A673 (cell line): ENCODE measurements at places on chromosomes 5 and 9.

- DNase-seq, result no peak
Measured at GRCh38 chr5:66854416-66854815, 258.2 kb downstream of the MAST4 start.

DNA sequence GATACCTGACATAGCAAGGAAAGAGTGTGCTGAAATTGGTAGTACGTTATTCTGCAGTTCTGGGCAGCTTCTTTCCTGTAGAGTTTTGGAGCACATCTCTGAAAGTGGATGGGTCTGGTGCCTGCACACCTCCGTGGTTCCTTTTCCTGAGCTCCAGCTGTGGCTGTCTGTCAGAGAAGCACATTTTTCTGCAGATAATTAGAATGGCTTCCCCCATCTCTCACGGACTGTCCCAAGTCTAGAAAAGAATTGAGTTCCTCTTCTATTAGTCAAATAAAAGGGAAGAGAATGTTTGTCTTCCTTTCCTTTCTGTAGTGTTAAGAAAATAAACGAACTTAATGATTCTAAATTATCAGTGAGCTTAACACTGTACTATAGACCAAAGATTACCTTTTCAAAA, 55.7 kb downstream of the VCAN start:
- no peak for DNase-seq

- DNase-seq, result no peak
Measured at GRCh38 chr5:1519631-1520210, 4.0 kb downstream of the LPCAT1 start.

DNA sequence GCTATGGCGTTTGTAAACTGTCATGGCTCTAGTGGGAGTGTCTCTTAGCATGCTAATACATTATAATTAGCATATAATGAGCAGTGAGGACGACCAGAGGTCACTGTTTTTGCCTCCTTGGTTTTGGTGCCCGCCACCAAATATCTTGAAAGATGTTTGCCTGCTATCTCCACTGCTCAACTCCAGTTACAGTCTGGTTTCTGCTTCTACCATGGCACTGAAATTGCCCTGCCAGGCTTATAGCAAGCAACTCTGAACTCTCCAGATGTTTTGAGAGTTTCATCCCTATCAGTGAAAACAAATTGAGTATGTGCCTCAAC, 122.1 kb upstream of the SPRY4 start:
- DNase-seq, result no peak

DNA sequence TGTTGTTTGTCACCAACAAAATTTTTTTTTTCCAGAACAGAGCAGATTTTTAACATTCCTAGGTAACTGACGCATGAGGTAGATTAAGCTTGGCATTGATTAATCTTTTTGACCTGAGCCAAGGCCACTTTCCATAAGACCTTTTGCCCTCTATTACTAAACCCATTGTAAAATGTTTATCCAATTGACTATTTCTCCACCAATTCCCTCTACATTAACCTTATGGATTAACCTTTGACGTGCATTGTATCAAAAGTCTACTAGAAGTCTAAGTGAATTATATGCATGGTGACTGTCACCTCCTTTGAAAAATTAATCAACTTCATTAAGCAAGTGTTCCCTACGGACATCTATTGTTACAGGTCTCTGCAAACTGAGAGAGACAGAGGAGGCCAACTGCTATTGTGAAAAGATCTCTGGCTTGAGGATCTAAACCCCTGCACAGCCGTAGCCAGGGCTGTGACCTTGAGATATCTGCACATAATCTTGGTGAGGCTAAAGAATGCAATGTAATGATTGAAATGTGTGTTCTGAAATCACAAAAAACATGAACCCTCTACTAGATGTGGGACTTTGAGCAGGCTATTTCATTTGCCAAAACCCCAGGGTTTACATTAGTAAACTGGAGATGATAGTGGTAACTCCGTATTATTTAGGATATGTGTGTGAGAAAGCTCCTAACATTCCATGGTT, 632.2 kb downstream of the TLR4 start:
- no peak for DNase-seq

DNA sequence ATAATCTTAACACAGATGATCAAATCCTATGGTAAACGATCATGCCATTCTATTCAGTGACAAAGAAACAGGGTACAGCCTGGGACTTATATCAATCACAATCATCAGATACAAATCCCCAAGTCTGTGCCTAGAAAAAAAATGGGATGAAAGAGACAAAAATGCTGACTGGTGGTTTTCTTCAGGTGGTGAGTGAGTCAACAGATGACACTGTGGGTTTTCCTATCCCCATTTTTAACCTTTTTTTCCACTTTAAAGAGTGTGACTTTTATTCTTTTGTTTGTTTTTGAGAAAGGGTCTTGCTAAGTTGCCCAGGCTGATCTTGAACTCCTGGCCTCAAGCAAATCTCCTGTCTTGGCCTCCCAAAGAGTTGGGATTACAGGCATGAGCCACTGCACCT, 3.2 kb downstream of the CIZ1 start:
- no peak for DNase-seq

GRCh38 chr5:171450423-171451331, 31.2 kb downstream of the FGF18 start:
- no peak for DNase-seq

- DNase-seq, result no peak
Measured at GRCh38 chr5:119285070-119285916, 70.5 kb upstream of the TNFAIP8 start.

- DNase-seq, result no peak
Measured at GRCh38 chr9:70573308-70573707, 158.9 kb upstream of the KLF9 start.

GRCh38 chr9:18766989-18767550, 265.9 kb downstream of the SAXO1 start:
- no peak for DNase-seq

DNA sequence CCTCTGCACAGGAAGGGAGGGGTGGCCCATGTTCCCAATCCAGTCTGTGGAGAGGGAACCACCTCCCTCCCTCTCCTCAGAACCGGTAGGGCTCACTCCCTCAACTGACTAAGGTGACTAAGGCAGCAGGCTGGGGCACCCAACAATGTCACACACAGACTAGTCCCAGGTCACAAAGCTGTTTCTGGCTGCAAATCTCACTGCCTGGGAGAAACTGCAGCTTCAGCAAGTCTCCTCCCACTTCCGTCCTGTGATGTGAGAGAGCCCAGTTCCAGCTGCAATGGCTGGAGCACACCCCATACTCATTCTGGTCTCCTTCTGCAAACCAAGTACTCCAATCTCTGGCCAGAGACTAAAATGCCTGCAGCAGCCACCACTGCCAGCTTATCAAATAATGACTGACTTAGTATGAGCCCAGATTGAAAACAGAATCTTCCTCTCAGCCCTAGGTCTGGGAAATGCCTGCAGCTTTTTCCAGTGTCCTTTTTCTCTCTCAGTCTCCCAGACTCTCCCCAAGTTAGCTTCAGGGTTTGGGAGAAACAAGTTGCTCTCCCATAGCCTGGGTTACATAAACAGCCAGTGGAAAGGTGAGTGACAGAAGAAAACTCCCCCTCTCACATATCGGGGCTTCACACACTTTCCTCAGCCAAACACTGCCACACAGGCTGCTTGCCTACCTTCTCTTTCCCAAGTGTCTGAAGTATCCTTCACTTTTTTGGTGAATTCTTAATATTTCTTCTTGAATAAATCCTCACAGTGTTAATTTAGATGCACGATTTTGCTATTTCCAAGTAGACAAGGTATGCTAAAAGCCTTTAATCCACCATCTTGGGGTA, 247.4 kb upstream of the RASA1 start:
- DNase-seq, result peak; percentile 39

DNA sequence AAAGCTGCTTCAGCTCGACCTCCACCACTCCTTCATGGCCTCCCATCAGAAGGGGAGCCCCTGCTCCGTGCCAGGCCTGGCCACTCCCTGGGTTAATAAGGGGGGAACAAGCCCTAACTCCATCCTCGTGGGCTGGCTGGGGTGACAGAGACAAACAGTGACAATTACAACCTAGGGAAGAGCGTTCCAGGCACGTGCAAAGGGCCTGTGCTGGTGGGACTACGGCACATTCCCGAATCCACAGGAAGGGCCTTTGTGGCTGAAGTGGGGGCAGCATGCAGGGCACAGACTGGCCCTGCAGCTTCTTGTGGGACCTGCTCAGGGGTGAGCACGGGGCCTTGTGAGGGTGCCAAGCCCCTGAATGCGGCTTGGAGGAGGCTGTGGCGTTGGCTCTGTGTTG, 157.4 kb downstream of the C9orf50 start:
- DNase-seq, result no peak

DNA sequence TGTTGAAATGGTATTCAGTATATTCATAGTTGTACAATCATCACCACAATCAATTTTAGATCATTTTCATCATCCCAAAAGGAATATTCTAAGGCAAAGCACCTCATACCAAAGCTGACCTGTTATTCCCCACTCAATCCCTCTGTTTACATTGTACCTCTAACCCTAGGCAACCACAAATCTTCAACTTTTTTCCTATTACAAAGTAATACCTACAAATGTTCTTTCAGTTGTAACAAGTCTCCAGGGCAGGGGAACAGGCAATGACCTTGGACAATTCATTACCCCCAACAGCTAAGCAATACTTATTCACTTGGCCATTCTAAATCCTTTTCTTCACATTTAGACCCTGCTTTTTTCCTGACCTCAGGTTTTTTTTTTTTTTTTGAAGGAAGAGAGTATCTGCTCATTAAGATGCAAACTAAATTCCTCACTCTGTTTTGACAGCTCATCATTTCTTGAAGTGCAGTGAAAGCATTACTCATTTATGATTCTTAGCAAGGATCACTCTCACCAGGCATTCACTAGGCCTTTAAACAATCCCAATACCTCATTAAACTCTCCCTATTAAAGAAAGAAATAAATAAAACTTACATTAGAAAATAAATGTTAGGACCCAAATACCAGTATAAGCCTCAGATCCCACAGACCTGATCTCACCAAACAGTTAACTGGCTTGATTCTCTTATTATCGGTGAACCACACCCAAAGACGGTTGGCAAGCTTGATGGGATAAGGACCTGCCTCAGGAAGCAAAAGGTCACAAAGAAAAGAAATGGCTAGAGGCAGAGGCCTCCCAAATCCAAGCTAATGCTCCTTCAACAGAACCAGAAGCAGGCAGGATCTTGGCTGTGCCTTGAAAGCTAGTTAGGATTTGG, 15.3 kb downstream of the MTMR12 start:
- DNase-seq, result no peak

GRCh38 chr5:5235685-5236084, 95.6 kb downstream of the ADAMTS16 start:
- peak; percentile 6 for DNase-seq

DNA sequence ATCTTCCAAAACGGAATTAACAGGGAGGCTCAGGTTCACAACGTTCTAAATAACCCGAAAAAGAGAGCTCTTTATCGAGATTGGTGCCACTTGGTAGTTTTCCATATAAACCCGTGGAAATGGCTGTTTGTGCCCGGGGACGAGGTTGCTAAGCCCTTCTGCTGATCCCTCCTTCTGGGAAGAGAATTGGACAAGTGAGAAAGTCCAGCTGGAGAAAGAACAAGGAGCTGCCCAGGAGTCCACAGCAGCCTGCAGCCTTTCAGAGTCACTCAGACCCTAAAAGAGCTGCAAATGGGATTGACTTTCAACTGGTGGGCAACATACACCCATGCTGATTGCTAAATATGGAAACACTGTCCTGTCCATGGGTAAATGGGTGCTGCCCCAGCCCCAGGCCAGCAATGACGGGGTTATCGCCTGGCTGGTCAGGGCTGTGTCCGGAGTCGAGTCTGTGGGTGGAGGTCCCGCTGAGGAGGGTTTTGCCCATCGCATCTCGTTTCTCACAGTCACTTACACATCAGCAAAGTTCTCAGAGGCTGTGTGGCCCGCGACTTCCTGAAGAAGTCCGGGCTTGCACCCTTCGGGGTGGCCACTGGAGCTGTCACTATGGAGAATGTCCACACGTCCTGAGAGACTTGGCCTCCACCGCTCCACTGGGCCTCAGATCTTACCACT, 40.7 kb upstream of the HSD17B3 start:
- DNase-seq, result no peak

GRCh38 chr9:124781967-124782660, 5.2 kb downstream of the OLFML2A start:
- no peak for DNase-seq

DNA sequence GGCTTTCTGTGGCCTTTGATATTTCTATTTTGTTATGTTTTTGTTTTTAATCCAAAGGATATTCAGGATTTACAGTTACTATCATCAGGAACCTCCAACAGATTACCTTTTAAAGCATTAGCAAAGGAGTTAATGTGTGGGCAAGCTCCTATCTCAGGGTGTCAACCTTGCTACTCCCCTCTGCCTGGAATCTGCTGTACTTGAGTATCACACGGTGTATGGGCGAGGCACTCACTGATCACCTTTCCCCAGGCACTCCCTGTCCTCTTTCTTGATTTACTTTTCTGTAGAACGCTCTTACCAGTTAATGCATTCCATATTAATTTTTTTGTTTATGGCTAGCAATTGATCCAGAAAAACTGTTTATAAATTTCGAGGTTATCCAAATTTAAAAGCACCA, 117.0 kb upstream of the GAS1 start:
- DNase-seq, result no peak

DNA sequence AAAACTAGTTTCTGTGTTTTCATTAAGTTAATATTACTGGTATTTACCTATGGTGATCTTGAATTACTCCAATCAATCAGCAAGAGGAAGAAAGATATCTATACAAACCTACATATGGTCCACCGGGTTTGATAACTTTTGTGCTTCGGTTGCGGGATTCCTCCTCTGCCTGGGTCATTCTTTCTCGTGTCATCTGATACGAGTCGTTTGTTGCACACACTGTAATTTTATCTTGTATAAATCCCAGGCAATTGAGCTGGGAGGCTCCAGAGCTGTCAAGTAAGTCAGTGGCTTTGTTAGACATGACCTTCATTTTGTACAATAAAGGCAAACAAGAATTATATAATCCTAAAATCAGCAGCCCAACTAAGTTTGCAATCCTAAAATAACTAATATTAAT, 48.0 kb downstream of the ELL2 start:
- no peak for DNase-seq

DNA sequence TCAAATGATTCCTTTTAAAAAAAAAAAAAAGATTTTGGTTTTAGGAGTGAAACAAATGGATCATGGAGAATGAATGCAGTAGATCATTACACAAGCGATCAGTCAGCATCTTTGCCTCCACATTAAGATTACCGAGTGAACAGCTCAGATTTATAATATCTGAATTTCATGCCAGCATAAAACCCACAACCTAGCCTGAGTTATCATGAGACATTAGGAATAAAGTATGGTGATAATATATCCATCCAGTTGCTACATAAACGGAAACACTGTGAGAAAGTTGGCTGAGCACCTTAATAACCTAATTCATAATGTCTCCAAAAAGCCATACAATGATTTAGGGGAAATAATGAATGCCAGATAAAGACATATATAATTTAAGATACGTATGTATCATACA, 553.1 kb upstream of the TUSC1 start:
- DNase-seq, result no peak

GRCh38 chr5:59173578-59173977, 590.7 kb downstream of the RAB3C start:
- DNase-seq, result no peak

DNA sequence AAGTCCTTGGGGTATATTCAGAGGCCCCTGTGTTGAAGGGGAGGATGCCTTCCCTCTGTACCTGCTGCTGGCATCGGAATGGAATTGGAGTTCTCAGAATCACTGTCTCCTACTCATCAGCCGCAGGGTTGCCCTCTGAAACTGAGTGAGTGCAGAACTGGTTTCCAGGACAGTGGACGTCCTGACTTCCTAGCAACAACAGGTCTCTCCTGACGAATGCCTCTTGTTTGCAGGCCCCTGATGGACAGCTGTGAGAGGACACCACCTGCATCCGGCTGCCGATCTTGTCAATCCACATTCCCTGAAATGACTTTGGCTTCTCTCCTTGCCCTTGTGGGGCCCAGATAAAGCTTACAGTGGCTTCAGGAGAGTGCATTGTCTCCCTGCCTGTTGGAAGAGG, 274.5 kb downstream of the NSG2 start:
- DNase-seq, result no peak

- DNase-seq, result peak; percentile 25
Measured at GRCh38 chr9:97564291-97565175, 63.1 kb downstream of the TMOD1 start.
